ENCODE measurements at places on chromosomes 12 and 14. TPM values are rescaled to one million over a fixed set of nuclear protein-coding genes. Genes with fewer than 3 reads are reported as not detected.

DNA sequence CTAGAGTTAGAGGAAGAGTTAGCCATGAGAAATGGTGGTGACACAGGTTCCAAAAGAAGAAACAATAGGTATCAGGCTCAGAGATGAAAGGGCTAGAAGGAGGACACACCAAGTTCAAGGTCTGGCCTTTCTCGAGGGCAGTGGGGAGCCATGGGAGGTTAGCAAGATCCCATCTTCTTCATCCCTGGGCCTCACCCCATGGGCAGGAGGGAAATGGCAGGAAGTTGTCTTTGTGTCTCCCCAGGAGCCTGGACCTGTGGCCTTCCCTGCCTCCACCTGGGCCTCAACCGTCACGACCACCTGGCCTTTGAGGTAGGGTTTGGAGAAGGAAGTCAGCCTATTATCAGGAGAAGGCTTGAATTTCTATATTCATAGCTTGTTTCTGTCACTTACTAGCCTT, 5.8 kb upstream of the AQP2 start:
- DNase-seq = no peak

GRCh38 chr12:636632-637031, 26.6 kb downstream of the NINJ2 start:
- no peak for DNase-seq

DNA sequence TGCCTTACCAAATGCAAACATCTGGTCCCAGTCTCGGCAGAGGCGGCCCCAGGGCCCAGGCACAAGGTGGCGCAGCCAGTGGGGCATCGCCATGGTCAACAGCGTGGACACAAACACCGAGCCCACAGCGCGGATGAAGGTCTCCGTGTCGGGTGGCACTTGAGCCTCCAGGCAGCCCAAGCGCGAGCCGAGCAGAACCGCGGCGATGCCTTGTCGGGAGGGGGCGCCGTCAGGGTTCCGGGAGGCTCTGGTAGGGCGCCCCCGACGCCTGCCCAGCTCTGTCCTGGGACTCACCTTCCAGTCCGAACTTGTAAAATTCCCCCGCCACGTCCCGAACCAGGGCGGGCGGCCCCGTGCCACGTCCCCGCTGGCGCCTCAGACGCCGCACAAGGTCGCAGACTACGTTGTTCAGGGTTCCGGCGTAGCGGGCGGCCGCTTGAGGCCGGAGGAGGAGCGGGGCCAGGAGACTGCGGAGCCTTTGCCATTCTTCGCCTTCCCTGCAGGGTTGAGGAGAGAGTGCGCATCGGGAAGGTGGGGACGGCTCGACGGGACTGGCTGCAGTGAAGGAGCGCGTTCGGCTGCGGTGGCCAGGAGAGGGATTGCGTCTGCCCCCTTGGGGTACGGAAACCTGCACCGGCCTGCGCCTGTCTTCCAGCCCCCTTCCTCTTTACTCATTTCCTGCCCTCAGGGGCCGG, 1.7 kb downstream of the CYP27B1 start:
- DNase-seq = peak; percentile 17

- no peak for DNase-seq
Measured at GRCh38 chr12:93203361-93203760, 174.4 kb upstream of the NUDT4 start.

DNA sequence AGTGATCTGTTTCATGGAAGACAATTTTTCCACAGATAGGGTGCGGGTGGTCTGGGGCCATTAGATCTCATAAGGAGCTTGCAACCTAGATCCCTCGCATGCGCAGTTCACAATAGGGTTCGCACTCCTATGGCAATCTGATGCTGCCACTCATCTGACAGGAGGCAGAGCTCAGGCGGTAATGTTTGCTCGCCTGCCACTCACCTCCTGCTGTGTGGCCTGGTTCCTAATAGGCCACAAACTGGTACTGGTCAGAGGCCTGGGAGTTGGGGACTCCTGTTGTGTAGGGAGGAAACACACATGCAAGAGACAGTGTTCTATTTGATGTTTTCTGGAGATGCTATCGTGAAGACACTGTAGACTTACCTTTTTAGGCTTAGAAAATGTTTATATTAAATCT, 77.0 kb upstream of the FGD4 start:
- no peak for DNase-seq

- no peak for DNase-seq
Measured at GRCh38 chr14:48384821-48385220, 709.4 kb upstream of the MDGA2 start.

DNA sequence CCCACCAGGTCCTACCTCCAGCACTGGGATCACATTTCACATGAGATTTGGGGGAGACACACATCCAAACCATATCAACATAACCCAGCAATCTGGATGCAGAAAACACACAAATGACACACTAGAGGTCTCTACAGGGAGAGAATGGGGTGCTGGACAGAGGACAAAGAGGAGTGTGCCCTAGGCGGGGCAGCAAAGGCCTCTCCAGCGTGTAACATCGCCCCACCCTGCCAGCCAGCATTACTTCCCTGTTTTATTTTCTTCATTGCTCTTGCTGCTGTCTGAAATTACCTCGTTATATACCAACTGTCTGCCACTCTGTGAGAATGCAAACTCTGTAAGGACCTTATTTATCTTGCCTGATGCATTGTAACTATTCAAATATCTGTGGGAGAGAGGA, 61.1 kb downstream of the RIMBP2 start:
- DNase-seq = no peak

DNA sequence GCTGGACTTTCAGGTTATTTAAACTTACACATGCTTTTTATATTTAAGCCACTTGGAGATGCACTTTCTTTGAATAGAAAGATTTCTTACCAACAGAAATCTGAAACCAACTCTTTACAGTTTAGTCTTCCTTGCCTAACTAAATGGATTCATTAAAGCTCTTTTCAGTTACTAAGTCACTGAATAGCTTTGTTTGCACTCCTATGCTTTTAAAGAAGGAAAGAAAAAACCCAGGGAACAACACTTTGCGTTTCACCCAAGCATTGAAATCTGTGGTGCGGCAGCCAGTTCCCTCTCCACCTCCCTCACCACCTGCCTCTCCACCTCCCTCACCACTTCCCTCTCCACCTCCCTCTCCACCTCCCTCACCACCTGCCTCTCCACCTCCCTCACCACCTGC, 70.3 kb downstream of the RIMBP2 start:
- DNase-seq = no peak

DNA sequence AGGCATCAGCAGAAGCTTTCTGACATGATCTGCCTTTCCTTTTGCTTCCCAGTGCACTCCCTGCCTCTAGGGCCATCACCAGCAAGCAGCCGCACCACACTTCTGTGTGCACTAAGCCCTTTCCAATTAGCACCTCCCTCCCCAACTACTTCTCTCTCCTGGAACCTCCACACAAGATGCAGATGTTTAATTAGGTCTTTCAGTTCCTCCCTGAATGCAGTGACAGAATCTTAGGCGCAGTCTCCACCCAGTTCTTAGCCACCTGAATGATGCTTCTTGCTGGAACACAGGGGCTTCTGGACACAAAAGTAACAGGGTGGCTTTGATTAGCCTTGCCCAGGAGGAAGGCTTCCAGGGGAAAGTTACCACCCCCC, 32.9 kb downstream of the NIN start:
- DNase-seq = no peak

Gene SLC7A7
- 4.8 TPM for total RNA-seq

Gene AMHR2
- total RNA-seq = not detected

Gene RNASE1
- total RNA-seq = 227 TPM

Gene ACRBP
- 2.9 TPM for total RNA-seq

Gene SERPINA12
- not detected for total RNA-seq

Gene FAR2
- 26.0 TPM for total RNA-seq

Gene STON2
- 14.0 TPM for total RNA-seq

Gene RD3L
- not detected for total RNA-seq

Gene CGRRF1
- total RNA-seq = 23.4 TPM
